ENCODE measurements at places on chromosomes 1 and 21. TPM values are rescaled to one million over a fixed set of nuclear protein-coding genes. Genes with fewer than 3 reads are reported as not detected.

- no peaks in the 10 kb centered on the region for H3K4me1 ChIP-seq
- no peak overlapping the region for H3K27ac ChIP-seq
- H3K4me3 ChIP-seq, result no peak overlapping the region
- H3K27me3 ChIP-seq, result no peaks in the 10 kb centered on the region
- no peak for DNase-seq
Measured at GRCh38 chr1:206581571-206581981, 30.7 kb downstream of the EIF2D start.

ST6GALNAC3 gene
- 20.0 TPM for total RNA-seq

- no peaks in the 10 kb centered on the region for H3K4me1 ChIP-seq
- H3K36me3 ChIP-seq, result no peaks in the 10 kb centered on the region
- H3K27me3 ChIP-seq, result no peaks in the 10 kb centered on the region
- H3K27ac ChIP-seq, result no peak overlapping the region
Measured at GRCh38 chr1:201420608-201421002, 925 bp downstream of the TNNI1 start.

DNA sequence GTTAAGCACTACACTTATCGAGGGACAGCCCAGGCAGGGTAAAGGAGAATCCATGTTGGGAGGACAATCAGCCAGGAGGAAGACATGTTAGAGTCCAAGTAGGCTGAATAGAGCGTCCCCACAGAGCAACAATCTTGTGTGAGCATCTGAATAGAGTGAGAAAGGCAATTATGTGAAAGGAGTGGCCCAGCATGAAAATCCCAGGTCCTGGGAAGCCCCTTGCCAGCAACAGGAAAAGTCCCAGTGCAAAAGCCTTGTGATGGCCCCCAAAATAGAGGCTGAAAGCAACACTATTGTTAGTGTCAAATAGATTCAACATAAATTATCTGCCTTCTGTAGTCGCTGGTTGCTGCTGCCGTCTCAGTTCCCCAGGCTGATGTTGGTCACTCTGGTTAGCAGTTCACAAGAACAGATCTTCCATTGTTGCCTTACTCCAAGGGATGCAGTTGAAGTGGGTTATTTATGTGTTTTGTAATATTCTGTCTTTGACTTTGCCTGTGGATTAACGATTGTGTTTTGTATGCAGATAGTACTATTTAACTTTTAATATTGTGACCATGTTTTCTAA, 12.1 kb upstream of the ABL2 start:
- H3K4me1 ChIP-seq, result no peaks in the 10 kb centered on the region
- H3K27ac ChIP-seq, result no peak overlapping the region
- H3K4me3 ChIP-seq, result no peak overlapping the region
- H3K36me3 ChIP-seq, result no peaks in the 10 kb centered on the region
- no peaks in the 10 kb centered on the region for H3K27me3 ChIP-seq

DNA sequence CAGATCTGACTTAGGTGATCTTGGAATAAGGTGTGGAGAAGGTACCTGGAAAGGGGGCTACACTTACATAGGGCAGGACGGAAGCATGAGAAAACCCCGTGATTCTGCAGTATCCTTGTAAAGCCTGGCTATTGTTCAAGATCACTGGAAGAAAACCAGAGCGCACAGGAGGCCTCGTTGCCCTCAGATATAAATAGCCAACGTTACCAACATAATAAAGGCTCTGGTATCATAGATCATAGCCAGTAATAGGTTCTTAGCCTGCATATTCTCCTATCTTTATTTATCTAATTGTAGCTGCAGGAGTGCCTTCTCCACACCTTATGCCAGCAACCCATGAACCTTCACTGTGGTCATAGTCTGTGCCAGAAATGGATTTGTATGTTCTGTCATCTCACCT, 35.9 kb upstream of the MPZL1 start:
- no peak for DNase-seq
- no peak overlapping the region for H3K4me3 ChIP-seq
- H3K36me3 ChIP-seq, result no peaks in the 10 kb centered on the region
- peak overlapping the region; percentile 37 for H3K27ac ChIP-seq
- H3K4me1 ChIP-seq, result no peaks in the 10 kb centered on the region

SIM2 gene
- not detected for total RNA-seq

DNA sequence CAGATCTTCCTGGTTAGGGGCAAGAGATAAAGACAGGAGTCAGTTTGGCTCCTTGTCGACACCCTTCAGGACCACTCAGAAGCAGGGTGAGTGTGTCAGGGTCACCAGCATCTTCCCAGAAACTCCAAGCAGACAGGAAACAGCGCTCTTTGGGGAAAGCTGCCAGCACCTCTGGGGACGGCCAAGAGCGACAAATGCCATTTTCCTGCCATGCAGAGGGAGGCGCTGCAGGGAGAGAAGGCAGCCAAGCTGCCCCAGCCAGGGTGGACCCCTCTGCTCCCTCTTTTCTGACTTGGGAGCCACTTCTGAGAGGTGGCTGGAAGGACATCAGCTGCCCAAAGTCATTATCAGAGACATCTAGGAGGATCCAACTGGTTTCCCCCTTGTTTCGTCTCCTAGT, 29.0 kb downstream of the SIM2 start:
- no peaks in the 10 kb centered on the region for H3K27me3 ChIP-seq
- H3K36me3 ChIP-seq, result no peaks in the 10 kb centered on the region
- H3K4me1 ChIP-seq, result no peaks in the 10 kb centered on the region
- H3K27ac ChIP-seq, result no peak overlapping the region
- H3K4me3 ChIP-seq, result no peak overlapping the region

- peaks cover 7% of the 10 kb centered on the region for H3K27me3 ChIP-seq
- no peak overlapping the region for H3K4me3 ChIP-seq
- H3K36me3 ChIP-seq, result no peaks in the 10 kb centered on the region
- H3K4me1 ChIP-seq, result peaks cover 13% of the 10 kb centered on the region
- DNase-seq, result no peak
Measured at GRCh38 chr1:110607536-110608230, 1.5 kb upstream of the KCNA2 start.

KIF14 gene
- total RNA-seq, result under 0.01 TPM

DNA sequence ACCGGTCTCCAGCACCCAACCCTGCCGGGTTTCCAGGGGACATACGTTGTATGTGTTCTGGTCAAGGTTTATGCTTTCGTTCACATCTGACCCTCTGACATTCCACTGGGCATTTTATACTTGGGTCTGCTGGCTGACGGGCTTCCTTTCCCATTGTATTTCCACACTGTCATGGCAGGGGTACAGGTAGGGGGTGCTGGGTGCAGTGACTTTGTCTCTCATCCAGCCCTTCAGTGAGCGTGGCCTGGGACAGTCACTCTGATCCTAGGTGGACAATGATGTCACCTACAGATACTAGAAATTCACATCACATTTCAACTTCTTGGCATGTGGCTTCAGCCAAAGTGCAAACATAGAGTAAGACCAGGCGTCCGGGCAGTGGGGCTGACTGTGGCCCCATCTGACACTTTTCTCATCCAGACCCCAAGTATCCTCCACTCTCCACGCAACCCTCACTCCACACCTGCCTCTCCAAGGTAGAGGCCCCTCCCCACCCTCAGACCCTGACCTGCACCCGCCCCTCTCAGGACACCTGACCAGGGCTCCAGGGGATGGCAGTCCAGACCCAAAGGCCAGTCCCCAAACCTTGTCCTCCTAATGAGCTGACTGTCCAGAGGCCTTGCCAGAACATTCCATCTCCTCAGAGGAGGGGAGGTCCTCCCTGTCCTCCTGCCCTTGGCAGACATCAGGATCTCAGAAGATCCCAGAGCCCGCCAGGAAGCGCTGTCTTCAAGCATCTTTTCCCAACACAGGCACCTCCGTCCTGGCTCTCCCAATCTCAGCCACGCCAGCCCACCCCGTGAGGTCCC, 743 bp upstream of the KRTAP10-10 start:
- H3K27ac ChIP-seq, result no peak overlapping the region
- H3K27me3 ChIP-seq, result no peaks in the 10 kb centered on the region
- no peak overlapping the region for H3K4me3 ChIP-seq
- no peak for DNase-seq
- no peaks in the 10 kb centered on the region for H3K36me3 ChIP-seq

DNA sequence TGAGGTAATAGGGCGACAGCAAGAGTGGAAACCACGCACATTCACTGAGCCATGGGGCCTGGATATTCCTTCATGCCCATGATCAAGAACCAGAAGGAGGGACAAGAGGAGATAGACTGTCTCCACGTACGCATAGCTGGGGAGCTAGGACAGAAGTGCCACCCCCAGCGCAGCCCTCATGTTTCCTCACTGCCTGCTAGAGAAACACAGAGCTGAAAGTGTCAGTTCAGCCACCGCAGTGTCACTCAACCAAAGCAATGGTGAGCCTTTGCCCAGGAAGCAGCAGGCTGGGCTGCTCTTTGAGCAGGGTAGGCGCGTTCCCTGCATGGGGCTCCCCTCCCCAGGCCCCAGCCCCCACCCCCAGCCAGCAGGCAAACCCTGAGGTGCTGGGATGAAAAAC, 68.5 kb downstream of the STUM start:
- DNase-seq, result peak; percentile 5
- no peak overlapping the region for H3K27ac ChIP-seq
- no peaks in the 10 kb centered on the region for H3K4me1 ChIP-seq
- no peaks in the 10 kb centered on the region for H3K36me3 ChIP-seq
- no peaks in the 10 kb centered on the region for H3K27me3 ChIP-seq

IVL gene
- not detected for total RNA-seq

ANGPTL7 gene
- 0.88 TPM for total RNA-seq

- H3K27me3 ChIP-seq, result no peaks in the 10 kb centered on the region
- H3K36me3 ChIP-seq, result no peaks in the 10 kb centered on the region
- peak; percentile 55 for DNase-seq
- peaks cover 3% of the 10 kb centered on the region for H3K4me1 ChIP-seq
Measured at GRCh38 chr1:227774821-227775661, 39.8 kb downstream of the SNAP47 start.

PBX1 gene
- 831 TPM for total RNA-seq

GRCh38 chr1:244836584-244836983, 1.1 kb downstream of the COX20 start:
- no peaks in the 10 kb centered on the region for H3K36me3 ChIP-seq
- H3K4me1 ChIP-seq, result no peaks in the 10 kb centered on the region
- H3K27ac ChIP-seq, result peak overlapping the region; percentile 99
- peak overlapping the region; percentile 69 for H3K4me3 ChIP-seq
- DNase-seq, result no peak

CLCA1 gene
- total RNA-seq, result 0.21 TPM

- peaks cover 5% of the 10 kb centered on the region for H3K27me3 ChIP-seq
- no peak overlapping the region for H3K4me3 ChIP-seq
- no peaks in the 10 kb centered on the region for H3K4me1 ChIP-seq
- DNase-seq, result no peak
- no peak overlapping the region for H3K27ac ChIP-seq
Measured at GRCh38 chr1:52635321-52636089, 2.5 kb downstream of the SHISAL2A start.

SLAMF8 gene
- total RNA-seq, result 0.28 TPM

- H3K36me3 ChIP-seq, result no peaks in the 10 kb centered on the region
- no peaks in the 10 kb centered on the region for H3K27me3 ChIP-seq
- DNase-seq, result no peak
- H3K27ac ChIP-seq, result no peak overlapping the region
- H3K4me1 ChIP-seq, result no peaks in the 10 kb centered on the region
- H3K4me3 ChIP-seq, result no peak overlapping the region
Measured at GRCh38 chr1:167330601-167331293, 110.1 kb downstream of the POU2F1 start.

- H3K27ac ChIP-seq, result no peak overlapping the region
- no peaks in the 10 kb centered on the region for H3K36me3 ChIP-seq
- no peaks in the 10 kb centered on the region for H3K27me3 ChIP-seq
- no peak overlapping the region for H3K4me3 ChIP-seq
Measured at GRCh38 chr1:63651161-63651701, 58.0 kb downstream of the PGM1 start.

DNA sequence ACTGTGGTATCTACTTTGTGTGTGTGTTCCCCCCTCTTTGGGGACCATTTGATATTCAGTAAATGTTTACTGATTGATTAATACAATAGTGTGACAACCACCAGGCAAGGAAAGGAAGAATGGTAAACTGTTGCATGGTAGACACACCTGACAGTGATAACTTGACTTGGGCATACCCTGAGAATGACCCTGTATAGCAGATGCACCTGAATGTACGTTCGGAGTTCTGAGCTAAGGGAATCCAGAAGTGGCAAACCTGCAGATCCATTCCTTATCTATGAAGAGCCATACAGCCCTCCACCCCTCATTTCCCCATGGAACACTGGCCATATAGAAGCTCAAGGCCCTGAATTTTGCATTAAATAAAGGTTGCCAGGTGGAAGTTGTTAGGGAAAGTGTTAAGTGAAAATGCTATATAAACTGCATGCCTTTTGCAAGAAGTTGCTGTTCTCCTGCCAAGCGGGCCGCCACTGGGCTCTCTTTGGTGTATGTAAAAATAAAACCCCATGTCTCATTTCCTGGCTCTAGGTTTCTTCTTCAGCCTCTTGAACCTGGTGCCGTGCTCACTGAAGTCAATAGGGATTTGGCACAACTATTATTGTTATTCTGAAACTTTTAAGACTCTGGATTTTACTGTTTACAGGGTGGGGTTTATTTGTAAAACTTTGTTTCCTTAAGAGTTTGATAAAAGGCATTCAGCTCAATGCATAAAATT, 32.6 kb upstream of the DENND1B start:
- DNase-seq, result no peak
- no peaks in the 10 kb centered on the region for H3K27me3 ChIP-seq
- H3K4me1 ChIP-seq, result no peaks in the 10 kb centered on the region
- H3K27ac ChIP-seq, result no peak overlapping the region
- H3K4me3 ChIP-seq, result no peak overlapping the region
- H3K36me3 ChIP-seq, result no peaks in the 10 kb centered on the region

DNA sequence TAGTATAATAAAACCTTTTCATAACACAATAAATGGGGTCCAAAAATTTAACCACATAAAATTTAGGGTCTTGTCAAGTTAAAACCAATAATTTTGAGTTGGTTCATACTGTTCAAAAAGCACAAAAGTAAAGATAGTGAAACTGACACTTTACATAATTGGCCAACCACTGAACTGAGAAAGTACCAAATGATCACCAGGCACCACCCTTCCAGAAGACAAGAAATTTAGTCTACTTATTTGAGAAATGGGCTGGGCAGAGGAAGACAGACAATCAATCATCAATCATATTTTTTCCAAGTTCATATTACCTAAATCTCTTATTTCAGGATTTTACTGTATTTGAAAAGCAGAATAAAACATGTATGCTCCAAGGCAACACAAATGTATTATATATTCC, 6.5 kb upstream of the GOLPH3L start:
- H3K27me3 ChIP-seq, result no peaks in the 10 kb centered on the region
- no peak overlapping the region for H3K27ac ChIP-seq
- DNase-seq, result no peak

MROH9 gene
- total RNA-seq, result not detected

DNA sequence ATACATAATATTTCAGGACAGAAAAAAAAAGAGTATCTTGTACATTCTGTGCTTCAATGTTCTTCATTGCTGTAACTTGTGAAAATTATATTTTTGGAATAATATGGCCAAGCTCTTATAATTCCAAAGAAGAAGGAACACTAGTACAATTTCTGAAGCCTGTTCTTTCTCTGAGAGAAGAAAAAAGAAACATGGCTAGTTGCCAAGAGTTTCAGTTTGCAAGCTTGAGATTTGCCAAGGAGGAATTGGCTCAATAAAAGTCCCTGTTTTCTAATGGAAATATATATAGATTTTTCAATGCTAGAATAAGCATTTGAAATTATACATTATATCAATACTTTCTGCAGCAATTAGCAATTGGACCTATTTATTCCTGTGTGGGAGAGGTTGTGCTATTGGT, 285.2 kb upstream of the NEGR1 start:
- H3K4me3 ChIP-seq, result no peak overlapping the region
- H3K36me3 ChIP-seq, result no peaks in the 10 kb centered on the region
- no peaks in the 10 kb centered on the region for H3K4me1 ChIP-seq
- H3K27ac ChIP-seq, result no peak overlapping the region

SPATA46 gene
- total RNA-seq, result not detected

All from uterus (tissue), 4 donors.